MCF 10A (cell line): ENCODE measurements at places on chromosomes 16 and 17.
A peak's percentile ranks its signal among the peaks of the same experiment; 100 is the strongest.

GRCh38 chr17:79993390-79994227 lies 42.1 kb downstream of the TBC1D16 start:
- DNase-seq, result peak; percentile 97

DNA sequence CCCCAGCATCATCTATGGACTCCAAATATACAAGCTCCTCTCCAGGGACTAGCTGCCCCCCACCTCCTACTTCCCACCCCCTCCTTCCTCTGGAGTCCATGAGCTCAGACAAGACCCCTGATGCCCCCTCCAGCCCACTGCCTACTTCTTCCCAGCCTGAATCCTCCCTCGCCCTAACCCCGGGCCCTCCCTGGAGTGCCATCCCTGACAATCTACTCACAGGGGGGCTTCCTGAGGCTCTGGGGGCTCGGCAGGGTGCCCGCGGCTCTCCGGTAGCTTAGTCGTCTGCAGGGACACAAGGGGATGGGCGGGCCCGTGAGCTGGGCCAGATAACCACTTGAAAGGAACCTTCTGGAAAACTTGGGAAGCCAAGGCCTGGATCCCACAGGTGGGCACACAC lies 15.1 kb downstream of the MPP3 start:
- no peak for DNase-seq

GRCh38 chr17:6667516-6667915 lies 16.0 kb downstream of the C17orf100 start:
- no peak for DNase-seq

- DNase-seq, result no peak
Observed at GRCh38 chr17:44241106-44241624, 21.7 kb upstream of the UBTF start.

DNA sequence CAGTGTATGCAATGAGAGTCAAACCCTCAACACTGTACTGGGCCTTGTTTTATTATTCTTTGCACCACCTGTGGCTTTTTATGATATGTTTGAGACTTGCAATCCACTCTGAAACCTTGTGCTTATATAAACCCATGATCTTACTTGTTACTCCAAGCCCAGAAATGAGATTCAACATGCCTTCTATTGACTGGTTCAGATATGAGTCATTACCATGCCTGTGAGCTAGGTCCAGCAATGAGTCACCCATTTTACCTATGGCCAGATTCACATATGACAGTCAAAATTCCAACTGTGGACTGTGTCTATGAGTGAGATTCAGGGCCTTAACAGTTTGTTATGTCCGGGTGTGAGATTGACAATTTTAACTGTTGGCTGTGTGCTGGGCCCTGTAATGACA lies 1846.1 kb downstream of the TP53TG3F start:
- DNase-seq, result peak; percentile 85

GRCh38 chr17:29885031-29885640 lies 44.9 kb downstream of the SSH2 start:
- DNase-seq, result no peak

DNA sequence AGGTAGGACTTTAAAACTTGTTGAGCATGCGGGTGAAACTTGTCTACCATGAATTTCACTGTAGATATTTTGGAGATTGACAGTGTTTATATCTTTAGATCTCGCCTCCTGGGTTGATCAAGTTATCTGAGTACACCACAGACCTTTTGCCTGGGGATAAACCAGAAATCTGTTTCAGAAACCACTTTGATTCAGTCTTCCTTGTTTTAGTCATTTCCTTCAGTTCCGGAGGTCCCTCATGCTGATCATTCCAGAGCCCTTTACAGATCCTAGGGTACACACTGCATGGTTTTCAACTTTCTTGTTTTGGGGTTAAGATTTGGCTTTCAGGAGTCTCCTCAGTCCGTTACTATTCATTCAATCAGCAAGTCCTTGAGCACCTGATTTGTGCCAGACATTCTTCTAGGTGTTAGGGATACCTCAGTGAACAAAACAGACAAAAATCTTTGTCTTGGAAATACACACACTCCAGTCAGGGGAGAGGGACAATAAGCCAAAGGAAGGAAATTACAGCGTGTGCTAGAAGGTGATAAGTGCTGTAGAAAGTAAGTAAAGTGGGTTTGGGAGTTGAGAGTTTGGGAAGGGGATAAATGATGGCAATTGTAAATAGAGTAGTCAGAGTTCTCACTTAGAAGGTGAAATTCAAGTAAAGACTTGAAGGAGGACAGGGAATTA lies 12.2 kb downstream of the NOD2 start:
- no peak for DNase-seq

DNA sequence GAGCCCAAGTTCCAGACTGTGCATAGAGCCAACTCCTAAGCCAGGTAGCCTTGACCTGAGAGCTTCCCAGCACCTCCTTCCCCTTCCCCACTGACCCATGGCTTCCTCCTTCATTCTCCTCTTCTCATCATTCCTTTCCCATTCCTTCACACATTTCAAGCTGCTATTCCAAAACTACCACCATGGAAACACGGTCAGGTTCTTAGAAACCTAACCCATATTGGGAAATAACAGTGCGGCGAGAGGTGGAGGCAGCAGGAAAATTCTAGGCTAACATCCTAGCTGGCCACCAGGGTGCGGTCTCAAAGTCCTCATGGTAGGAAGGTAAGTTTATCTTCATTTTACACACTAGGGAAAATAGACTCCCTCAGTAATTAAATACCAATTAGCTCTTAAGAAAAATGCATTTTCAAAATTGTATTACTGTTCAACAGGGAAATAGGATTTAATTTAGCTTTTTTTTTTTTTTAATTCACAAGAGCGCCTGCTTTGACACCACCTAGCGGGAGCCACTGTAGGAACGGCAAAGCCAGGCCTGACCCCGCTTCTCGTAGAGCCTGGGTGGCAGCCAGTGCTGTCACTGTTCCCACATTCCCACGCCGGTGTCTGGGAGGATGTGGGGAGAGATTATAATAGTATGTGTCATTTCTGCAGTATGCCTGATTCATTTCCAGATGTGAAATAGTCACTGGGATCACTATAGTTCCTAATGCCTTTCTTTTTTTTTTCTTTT lies 14.0 kb upstream of the SPHK1 start:
- DNase-seq, result peak; percentile 84

DNA sequence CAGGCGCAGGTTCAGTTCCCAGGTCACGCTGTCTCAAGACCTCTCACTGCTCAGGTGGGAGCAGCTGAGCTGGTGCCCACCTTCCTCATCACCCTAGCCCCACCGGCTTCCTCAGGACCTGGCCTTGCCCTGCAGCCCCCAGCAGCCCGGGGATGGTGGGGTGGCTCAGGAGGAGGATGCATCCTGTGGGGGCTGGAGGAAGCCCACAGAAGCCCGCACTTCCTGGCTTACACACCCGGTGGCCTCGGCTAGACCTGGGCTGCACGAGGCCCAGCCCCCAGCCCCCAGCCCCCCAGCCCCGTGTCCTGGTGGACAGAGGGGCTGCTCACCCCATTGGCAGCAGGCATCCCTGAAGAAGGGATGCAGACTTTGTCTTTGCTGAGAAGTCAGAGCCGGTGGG lies 43.4 kb downstream of the BAHCC1 start:
- DNase-seq, result no peak

GRCh38 chr17:5888811-5889210 lies 181.4 kb upstream of the WSCD1 start:
- DNase-seq, result no peak

DNA sequence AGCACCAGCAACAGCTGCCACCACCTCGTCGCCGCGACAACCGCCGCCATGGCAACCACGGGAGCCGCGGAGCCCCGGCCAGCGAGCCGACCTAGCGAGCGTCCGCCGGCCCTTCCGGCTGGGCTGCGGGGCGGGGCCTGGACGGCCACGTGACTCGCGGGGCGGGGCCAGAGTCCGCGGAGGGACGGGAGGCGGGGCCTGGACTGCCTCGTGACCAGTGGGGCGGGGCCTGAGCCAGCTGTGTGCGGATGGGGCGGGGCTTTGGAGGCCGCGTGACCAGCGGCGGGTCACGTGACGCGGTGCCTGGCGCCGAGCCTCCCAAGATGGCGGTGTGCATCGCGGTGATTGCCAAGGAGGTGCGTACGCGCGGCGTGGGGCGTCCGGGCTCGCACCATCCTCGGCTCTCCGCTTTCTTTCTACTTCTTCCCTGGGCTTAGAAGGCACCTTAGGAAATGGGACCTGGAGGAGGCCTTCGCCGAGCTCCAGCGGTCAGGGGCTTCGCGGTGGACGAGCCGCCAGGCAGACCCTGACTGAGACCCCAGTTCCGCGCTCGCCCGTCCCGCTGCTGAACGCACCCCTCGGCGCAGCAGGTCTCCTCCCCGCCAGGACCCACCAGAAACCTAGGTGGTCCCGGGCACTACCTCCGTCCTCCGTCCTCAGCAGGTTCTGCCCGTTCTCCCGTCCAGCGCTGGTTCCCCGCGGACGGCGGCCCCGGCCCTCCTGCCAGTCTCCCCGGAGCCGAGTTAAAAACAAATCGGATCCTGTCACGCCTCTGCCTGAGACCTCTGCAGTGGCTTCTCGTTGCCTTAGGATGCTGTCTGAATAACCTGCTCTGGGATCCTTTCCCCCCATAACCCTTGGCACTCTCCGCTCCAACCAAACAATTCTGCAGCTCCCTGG lies at the start of the genes GALNS and TRAPPC2L:
GALNS (minus strand) TSS at position 120 of the 900 bp plus-strand sequence; CDS start at position 50, 70 bp downstream.
TRAPPC2L (plus strand) TSS at position 300 of the 900 bp plus-strand sequence; CDS start at position 324, 24 bp downstream.
- DNase-seq, result peak; percentile 94

DNA sequence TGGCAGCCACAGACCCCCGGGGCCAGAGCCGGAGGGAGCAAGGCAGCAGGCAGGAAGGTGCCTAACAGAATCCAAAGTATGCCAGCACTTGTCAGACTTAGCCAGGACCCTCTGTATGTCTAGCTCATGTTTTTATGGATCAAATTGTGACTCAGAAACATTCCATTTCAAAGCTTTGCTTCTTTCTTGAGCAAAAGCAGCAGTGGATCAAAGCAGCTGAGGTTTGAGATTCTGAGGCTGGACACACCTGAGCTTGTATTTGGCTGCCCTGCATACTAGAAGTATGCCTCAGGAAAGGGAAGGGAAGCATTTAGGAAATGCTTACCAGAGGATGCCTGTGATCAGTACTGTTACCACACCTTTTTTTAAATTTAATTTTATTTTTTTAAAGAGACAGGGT lies 5.7 kb upstream of the MYO1C start:
- DNase-seq, result no peak

GRCh38 chr16:77439106-77439505 lies 4.3 kb upstream of the ADAMTS18 start:
- DNase-seq, result no peak

DNA sequence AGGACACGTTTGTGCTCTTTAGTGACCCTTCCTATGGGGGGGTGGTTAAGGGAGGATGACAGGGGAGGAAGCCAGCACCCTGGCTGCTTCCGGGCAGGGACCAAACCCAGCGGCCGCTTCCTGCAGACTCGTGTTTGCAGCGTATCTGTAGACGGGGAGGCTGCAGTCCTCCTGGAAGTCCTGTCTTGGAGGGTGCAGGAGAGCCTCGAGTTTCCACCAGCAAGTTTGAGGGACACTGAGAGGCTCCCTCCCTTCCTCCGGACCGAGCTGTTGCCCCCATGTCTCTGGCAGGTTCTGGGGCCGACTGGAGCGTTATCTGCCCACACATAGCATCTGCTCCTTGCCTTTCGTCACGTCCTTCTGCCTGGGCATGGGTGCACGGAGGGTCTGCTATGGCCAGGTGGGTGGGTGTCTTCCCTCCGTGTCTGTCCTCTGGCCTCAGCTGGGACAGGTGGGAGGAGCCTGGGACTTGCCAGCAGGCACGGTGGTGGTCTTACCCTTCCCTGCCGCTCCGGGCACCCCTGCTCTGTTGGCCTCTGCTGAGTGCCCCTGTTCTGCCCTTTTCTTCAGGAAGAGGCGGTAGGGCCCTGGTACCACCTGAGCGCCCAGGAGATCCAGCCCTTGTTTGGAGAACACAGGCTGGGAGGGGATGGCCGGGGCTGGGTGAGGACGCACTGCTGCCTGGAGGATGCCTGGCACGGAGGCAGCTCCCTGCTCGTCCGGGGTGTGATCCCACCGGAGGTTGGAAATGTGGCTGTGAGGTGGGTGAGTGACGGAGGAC lies 8.8 kb downstream of the ENGASE start:
- DNase-seq, result no peak
